Skeletal muscle cell (primary cell): ENCODE measurements at places on chromosomes 7 and 10.

- no peak for DNase-seq
These were observed 11.6 kb upstream of the FRAT1 start for GRCh38 chr10:97307441-97307840.

GRCh38 chr10:101031796-101032636 is 982 bp downstream of the SFXN3 start:
- no peak for DNase-seq

- DNase-seq: no peak
These were observed 27.2 kb downstream of the STEAP1 start for GRCh38 chr7:90181485-90181884.

- DNase-seq: no peak
These were observed 21.1 kb downstream of the CRPPA start for GRCh38 chr7:16399916-16400892.

GRCh38 chr7:98358706-98359105 is 42.2 kb downstream of the BAIAP2L1 start:
- DNase-seq: no peak

DNA sequence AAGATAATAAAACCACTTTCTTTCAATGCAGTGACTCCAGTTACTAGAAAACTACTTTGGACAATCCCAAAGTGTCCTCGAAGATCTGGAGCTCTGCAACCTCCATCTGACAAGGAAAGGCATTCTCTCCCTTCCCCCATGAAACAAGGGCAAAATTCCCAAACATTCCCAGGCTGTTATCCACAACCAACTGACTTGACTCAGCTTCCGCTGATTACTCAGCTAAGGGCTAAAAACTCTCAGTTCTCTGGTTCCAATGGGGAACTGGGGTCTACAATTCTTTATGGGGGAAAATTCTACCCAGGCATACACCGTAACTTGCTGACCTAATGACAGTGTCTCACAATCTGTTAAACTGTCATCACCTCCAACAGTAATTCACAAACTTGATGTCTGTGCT is 48.4 kb downstream of the SFMBT2 start:
- DNase-seq: no peak

GRCh38 chr7:95469187-95469586 is 16.6 kb upstream of the ASB4 start:
- no peak for DNase-seq

DNA sequence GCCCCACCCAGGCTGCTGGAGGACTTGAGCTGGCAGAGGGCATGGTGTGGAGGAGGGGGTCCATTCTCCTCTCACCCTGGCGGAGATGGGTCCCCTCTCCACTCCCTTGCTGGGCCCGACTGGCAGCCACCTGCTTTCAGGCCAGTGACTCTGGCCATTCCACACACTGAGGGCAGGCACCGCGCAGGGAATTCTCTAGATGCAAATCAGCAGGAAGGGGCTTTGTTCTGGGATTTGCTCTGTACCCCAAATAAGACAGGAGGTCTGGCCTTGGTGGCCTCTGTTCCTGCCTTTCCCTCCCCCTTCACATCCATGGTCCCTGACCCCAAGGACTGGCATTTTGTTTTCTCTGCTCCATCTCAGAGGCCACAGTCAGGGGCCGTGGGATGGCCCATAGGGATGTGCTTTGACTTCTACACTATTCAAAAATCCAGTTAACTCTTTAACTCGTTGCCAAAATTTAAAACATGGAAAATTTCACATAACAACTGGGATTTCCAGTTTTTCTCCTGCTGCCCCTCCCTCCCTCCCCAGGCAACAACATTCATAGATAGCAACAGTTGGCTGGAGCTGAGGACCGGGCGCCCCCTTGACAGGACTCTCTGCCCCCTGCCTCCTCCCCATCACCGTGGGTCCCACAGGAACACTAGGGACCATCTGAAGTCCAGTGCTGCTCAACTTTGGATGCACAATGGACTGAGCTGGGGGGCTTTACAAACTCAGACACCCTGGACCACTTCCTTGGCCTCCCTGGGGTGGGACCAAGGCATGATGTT is 33.9 kb downstream of the PPIF start:
- DNase-seq: no peak

DNA sequence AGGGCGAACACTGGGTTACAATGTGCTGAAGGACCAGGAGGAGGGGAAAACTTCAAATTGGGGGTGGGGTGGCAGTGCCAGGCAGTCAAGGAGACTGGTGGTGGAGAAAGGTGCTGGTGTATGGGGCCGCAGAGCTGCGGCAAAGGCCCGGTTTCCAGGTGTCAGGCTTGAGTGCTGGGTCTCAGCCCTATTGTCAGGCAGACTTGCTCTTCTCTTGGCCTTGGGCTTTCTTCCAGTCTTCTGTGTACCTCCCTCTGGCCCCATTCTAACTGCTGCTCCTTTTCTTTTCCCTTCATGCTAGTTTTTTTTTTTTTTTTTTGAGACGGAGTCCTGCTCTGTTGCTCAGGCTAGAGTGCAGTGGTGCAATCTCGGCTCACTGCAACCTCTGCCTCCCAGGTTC is 51.0 kb downstream of the POLR3A start:
- no peak for DNase-seq

DNA sequence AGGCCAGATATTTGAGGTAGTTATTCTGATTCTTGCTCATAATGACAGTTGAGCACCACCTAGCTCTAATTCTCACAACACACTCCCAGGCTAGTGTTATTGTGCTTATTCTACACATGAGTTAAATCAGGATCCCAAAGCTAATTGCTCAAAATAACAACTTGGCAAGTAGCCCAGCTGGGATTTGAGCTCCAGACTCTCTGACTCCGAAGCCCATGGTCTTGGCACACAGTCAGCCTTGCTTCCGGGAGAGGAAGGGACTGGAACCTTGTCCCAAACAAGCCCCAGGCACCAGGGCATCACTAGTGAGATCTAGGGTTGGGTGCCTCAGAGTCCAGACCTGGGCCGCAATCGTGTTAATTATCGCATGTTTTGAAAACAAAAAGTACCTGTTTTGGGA is 101.4 kb downstream of the GPAM start:
- no peak for DNase-seq

DNA sequence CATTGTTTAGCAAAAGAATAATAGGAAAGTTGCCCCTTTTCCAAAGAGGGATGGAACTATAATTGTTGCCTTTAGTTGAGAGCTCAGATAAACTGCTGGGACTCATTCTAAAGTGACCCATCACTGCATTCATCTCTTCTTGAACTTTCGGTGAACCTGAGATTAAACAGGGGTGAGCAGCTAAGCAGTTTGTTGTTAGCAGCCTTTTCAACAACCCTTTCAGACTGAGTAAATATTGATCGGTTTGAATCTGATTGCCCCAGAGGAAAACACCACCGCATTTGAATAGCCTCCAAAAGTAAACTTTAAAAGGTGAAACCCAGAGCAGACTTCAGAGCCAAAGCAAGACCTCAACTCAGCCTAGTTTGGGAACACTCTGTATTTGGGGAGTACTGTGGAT is 4.7 kb downstream of the HOXA1 start:
- no peak for DNase-seq

- DNase-seq: no peak
These were observed 15.1 kb downstream of the GATA3 start for GRCh38 chr10:8069627-8070026.

DNA sequence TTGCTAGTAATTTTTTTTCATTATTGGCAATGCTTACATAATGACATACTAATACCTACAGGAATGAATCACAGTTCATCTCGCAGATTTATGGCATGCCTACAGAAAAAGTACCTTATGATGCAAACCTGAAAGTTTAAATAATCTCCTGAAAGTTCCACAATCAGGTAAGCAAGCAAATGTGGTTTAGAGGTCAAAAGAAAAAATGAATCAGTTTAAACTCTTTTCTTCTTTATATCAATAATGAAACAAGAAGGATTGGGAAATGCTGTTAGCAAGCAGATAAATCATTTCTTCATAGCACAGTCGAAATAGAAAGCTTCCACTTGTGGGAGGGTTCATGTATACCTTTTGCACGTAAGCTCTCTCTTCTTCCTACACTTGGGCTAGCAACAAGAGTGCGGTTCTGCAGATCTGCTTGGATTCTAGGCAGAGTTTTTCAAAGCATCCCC is 53.7 kb upstream of the MTPN start:
- no peak for DNase-seq

- no peak for DNase-seq
These were observed 66.6 kb upstream of the MGMT start for GRCh38 chr10:129400426-129400825.

DNA sequence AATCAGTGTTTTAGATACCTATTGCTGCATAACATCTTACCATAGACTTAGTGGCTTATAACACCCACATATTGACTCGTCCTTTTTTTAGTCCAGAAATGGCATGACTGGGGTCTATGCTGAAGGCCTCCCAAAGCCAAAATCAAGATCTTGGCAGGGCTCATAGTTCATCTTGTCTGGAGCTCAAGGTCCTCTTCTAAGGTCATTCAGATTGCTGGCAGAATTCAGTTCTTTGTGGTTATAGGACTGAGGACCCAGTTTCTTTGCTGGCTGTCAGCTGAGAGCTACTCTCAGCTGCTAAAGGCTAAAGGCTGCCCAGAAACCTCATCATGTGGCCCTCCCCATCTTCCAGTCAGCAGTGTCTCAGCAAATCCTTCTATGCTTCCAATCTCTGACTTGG is 165.5 kb downstream of the FAM107B start:
- no peak for DNase-seq

DNA sequence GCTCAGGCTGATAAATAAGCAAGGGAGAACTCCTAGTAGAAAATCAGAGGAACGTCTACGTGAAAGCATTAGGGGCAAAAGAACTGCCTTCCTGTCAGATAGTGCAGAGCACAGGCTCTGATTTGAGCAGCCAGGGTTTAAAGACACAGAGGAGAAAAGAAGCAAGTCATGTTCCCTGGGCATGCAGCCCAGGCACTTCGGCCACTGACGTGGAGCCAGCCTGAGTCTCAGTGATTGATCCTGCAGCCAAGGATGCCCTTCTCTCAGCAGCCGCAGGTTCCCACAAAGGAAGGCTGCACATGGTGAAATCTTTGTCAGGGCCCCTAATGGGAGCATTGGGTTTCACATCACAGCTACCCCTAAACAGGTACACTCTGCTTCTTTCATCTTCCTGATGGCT is 161.7 kb upstream of the HPS1 start:
- no peak for DNase-seq

GRCh38 chr7:69443136-69443535 is 155.1 kb upstream of the AUTS2 start:
- no peak for DNase-seq

- DNase-seq: no peak
These were observed 1027.7 kb downstream of the LRMDA start for GRCh38 chr10:76459016-76459730.

DNA sequence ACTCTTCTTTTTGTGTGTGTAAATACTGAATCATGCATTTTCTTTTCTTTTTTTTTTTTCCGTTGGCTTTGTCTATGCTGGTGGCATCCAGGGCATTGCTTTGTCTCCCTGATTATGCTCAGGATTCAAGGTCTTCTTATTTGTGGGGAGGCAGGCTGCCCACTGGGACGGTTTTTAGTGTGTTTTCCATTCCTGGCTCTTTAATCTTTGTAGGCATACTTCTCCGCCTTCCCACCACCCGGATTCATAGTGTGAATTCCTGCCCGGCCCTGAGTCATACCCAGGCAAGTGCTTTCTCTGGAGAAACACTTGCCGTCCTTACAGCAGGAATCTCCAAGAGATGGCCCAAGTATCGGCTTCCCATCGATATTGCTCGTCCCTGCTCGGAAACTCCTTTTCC is 5.2 kb downstream of the ZNF655 start:
- DNase-seq: peak; percentile 27

DNA sequence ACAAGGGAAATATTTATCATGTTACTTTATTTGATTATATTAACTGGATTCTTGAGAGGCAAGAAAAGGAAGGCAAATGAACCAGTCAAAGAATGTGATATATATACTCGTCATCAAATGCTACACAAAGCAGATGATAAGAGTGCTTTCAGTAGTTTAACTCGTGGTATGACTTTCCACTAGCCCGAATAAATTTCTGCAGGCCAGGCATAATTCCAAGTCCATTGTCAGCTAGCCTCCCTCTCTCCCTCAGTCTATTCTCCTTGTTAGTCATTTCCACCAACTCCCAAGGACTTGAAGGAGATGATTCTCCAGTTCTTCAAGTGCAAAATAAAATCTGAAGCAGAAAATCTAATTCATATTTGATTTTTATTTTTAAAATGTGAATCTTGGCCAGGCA is 190.5 kb downstream of the GLI3 start:
- no peak for DNase-seq

DNA sequence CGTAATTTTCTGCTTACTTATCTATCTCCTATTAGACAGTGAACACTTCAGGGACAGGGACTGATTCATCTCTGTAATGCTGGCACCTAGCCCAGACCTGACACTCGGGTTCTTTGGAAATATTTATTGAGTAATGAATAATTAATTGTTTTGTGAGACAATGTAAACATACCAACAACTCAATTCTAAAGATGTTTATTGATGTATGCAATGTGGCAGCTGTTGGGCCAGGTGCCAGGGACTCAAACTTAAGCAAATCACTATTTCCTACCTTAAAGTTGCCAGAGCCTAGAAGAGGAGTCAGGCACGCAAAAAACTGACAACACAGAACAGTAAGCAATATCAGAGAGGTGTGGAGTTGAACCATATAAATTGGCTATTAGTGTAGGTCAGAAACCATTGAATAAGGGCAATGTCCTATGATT is 63.6 kb upstream of the BMPER start:
- DNase-seq: no peak

GRCh38 chr7:120989257-120990220 is 1.0 kb downstream of the CPED1 start:
- no peak for DNase-seq

GRCh38 chr10:125101049-125101448 is 59.3 kb downstream of the CTBP2 start:
- no peak for DNase-seq

DNA sequence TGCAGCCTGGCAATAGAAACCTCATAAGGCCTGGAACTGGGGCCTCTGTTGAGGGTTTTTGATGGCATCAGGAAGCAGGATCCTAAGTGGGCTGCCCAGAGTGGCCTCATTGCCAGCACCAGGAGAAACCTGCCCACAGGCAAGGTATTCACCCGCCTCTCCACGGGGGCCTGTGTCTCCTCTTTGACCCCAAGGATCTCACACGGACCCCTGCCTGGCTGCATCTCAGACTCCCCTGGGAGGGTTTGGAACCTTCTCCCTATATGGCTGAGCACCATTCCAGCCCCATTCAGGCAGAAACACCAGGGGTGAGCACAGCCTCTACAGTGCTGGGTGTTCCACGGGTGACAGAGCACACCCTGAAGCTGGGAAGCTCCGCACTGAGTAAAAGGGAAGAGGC is 14.6 kb upstream of the C10orf71 start:
- no peak for DNase-seq
